ENCODE measurements at places on chromosomes 6 and 20.

DNA sequence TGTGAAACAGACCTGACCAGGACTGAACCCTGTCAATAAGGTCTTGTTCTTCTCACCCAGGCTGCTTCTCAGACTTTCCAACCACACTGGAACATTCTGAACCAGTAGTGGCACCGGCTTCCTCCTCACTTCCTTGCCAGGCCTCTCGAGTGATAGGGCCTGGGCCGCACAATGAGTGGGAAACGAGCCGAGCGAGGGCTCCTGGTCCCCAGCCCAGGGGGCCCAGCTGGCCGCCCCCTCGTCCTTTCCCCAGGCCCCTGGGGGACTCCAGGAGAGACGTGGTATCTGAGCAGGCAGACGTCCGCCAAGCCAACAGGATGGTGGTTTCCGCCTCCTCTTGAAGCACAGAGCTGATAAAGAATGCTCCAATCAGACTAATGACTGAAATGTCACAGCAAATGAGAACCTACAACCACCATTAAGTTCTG lies 117.9 kb downstream of the GMDS start:
- DNase-seq = no peak

DNA sequence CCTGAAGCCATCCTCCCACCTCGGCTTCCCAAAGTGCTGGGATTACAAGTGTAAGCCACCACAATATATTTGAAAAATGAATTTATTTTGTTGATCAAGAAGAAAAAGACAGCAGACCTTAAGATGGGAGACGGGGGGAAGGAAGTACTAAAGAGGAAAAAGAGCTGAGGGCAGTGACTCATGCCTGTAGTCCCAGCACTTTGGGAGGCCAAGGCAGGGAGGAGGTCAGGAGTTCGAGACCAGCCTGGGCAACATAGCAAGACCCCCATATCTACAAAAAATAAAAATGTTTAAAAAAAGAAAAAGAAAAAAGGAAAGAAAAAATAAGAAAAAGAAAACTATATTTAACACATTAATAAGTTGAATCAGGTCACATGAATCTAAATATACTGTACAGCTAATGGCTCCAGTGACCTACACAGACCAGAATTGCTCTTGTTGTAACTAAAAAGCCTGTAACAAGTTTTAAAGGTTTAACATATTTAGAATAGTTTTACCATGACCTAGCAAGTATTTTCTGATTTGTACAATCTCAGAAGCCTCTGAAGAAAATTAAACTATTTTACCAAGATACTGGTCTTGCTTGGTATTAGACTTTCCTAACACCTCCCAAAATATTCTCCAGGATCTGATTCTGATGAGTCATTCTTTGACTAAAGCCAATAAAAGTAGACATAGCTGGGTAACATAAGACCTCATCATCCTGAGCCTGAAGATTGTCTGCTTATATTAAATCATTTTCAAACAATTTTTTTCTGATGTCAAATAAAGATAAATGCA lies 4.3 kb upstream of the AKIRIN2 start:
- DNase-seq = no peak

GRCh38 chr6:3317741-3318211 lies 59.0 kb downstream of the PSMG4 start:
- DNase-seq = no peak

- DNase-seq = no peak
Observed at GRCh38 chr6:116876107-116876506, 935 bp upstream of the RFX6 start.

DNA sequence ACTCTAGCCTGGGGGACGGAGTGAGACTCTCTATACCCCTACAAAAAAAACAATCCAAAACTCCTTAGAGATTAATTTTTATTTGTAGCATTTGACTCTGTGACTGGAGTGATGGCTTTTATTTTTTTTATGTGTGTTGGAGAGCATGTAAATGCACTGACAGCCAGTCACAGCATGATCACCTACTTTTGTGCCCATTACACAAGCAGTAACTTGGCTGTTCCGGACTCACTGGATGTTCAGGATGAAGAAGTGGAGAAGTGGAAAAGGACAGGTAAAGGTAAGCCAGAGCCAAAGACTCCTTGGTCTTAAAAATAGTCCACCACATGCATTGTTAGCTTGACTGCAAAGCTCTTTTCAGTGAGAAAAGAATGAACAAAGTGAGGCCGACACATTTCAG lies 222.6 kb downstream of the FOXC1 start:
- DNase-seq = no peak

DNA sequence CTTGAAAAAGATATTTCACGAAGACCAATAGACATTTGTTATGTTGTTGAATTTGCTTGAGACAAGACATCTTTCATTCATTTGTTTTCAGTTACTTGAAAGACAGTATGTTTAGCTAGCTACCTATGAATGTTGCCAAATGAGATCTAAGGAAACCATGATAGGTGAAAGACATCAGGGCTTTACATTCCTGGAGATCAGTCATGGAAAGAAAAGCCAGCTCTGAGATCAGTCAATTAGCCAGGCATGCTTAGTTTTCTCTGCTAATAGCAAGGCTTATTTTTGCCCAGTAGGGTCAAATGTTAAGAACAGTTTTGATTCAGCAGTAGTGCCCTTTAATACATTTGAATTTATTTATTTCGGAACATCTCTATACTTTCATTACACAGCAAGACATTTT lies 116.5 kb upstream of the EDN1 start:
- no peak for DNase-seq
